ENCODE measurements at places on chromosomes 6 and 20.

DNA sequence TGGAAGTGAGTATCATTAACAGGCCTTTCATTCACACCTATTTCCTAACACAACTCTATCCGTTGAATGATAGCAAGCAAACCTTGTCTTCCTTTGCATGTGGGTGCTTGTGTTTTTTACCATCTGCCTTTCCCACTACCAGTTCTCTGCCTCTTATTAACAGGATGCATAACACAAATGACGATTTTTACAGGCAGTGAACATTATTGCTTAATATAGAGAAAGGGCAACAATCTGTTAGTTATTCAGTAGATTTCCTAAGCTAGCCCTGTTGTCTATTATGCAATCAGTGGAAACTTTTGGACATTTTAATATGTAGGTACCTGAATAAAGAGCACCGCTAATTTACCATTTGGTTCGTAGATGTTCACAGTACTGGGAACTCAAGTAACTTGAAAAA lies 348.8 kb upstream of the PLCB4 start:
- no peak for DNase-seq

DNA sequence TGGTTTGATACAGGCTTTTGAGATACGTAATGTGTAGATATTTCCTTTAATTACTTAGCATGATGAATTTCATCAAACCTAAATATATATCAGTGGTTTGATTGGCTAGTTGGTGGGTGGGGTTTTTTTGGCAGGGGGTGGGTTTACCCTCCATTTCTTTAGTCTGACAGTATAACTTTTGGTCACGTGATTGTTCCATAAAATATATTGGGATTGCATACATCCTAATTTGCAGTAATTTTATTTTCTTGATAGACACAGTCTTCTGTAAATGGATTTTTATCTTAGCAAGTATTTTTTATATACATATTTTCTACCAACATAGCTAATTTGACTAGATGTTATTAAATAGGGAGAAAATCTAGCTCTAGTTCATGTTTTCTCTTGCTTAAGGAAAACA lies 177.4 kb upstream of the QKI start:
- no peak for DNase-seq

DNA sequence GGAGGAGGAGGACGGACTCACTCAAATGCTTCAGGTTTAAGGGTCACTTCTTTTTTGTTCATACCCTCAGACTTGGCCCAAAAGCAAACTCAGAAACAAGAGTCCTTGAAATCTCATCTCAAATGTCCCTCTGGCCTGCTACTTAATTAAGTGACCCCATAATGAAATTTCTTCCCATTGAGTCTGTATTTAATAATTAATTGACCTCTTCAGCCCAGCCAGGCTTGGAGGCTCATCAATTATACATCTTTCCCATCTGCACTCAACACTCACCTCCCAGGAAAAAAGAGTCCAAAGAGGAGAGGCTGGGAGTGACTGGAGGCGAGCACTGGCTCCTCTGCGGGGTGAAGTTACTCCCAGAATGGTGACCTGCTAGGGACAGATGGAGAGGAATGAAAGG lies 90.5 kb upstream of the EYA2 start:
- no peak for DNase-seq

DNA sequence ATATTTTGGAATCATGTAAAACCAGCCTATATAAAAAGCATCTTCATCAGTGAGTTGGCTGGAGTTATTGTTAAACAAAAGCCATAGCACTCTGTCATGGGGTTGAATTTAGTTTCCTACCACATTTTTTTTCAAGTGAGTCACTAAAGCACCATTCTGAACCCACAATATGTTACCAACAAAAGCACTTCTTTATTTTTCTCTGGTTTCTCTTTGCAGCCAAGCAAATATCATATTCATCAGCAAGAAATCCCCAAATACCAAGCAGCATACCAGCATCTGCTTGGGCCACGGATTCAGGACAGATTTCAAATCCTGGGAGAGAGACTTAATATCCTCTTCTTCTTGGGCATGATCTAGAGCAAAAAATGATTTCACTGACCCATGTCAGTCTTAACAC lies 441.4 kb downstream of the BCKDHB start:
- DNase-seq: no peak

DNA sequence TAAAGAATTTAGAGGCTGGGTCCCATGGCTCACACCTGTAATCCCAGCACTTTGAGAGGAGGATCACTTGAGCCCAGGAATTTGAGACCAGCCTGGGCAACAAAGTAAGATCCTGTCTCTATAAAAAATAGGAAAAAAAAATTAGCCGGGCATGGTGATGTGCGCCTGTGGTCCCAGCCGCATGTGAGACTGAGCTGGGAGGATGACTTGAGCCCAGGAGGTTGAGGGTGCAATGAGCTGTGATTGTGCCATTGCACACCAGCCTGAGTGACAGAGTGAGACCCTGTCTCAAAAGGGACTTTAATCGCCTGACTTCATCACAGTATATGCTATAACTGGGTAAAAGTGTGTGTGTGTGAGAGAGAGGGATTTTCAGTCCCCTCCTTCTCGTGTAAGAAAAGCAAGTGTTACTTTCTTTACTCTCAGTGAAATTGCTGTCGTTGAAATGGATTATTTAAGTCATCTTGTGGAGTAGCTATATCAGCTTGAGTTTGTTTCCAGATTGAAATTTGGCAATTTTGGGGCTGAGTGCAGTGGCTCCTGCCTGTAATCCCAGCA lies 7.5 kb downstream of the NCOA3 start:
- DNase-seq: no peak

DNA sequence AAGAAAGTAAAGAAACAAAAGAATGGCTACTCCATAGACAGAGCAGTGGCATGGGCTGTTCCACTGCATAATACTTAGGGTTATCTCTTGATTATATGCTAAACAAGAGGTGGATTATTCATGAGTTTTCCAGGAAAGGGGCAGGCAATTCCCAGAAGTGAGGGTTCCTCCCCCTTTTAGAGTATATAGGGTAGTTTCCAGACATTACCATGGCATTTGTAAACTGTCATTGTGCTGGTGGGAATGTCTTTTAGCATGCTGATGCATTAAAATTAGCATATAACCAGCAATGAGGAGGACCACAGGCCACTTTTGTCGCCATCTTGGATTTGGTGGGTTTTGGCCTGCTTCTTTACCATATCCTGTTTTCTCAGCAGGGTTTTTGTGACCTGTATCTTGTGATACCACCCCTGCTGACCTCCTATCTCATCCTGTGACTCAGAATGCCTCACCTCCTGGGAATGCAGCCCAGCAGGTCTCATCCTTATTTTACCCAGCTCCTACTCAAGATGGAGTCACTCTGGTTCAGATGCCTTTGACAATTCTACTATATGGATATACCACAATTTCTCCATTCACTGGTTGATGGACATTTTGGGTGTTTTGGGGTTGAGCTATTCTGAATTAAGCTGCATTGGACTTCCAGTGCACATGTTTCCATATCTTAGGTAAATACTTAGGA lies 280.6 kb downstream of the FARS2 start:
- no peak for DNase-seq

DNA sequence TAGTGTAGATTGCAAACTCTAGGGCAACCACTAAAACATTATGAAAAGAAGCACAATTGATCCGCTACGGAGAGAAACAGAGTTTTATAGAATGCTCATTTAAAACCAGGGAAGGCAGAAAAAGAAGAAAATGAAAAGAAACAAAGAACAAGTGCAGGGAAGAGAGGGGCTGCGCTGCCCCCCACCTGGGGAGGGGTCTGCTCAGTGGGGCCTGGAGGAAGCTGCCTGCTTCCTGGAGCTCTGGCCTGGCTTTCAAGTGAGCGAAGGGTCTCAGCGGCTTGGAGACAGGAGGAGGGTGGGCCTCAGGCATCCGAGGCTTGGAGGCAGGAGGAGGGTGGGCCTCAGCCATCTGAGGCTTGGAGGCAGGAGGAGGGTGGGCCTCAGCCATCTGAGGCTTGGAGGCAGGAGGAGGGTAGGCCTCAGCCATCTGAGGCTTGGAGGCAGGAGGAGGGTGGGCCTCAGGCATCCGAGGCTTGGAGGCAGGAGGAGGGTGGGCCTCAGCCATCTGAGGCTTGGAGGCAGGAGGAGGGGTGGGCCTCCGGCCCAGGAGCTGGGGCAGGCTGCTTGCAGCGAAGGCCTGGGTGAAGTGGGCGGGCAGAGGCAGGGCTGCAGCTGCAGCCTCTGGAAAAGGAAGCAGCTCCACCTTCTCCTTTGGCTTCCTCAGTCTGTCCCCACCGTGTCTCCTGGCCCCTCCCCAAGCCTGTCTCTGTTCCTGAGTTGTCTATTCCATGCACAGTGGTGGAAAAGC lies 406.3 kb downstream of the TAF4 start:
- DNase-seq: no peak

- DNase-seq: no peak
Measured at GRCh38 chr6:30160785-30161531, at the start of gene TRIM10. Gene TRIM10, minus strand, starts transcription at chr6:30161211. Its CDS starts 353 bp downstream, at chr6:30160858.

GRCh38 chr6:105573556-105573955 lies 170.7 kb upstream of the PREP start:
- no peak for DNase-seq

GRCh38 chr6:136723780-136724179 lies 68.5 kb downstream of the MAP3K5 start:
- no peak for DNase-seq

DNA sequence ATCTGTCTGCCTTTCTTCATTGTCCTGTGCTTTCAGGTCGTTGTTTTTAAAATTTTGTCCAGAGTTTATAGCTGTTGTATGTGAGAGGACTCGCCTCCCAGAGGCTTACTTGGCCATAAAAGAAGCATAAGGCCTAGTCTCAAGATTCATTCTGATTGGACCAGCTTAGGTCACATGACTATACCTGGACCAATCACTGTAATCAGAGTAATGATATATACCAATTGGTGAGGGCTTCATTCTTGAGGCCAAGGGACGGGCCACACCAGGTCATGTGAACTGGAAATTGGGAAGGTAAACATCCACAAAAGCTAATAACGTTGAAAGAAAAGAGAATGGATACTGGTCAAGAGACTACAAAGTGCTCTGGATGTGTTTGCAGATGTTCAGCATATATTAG lies 141.4 kb upstream of the SULF2 start:
- DNase-seq: no peak

GRCh38 chr20:805713-806112 lies 27.8 kb upstream of the FAM110A start:
- DNase-seq: no peak

GRCh38 chr6:28789553-28790083 lies 134.2 kb downstream of the TRIM27 start:
- peak; percentile 50 for DNase-seq

GRCh38 chr6:138666636-138667035 lies 106.9 kb upstream of the CCDC28A start:
- no peak for DNase-seq

DNA sequence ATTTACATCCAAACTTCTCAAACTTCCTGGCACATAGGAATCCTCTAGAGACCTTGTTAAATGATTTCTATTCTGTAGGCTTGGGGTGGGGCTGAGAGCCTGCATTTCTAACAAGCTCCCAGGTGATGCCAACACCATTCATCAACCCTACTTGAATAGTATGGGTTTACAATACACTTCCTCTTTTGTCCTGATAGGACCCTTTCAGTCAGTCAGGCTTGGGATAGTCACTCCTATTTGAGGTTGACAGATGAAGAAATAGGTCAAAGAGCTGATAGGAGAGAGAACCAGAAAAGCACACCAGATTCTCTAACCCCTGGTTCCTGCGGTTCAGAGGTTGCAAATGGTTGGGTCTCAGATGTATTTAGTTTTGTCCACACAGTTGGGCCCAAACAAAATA lies 273.4 kb downstream of the TSHZ2 start:
- DNase-seq: no peak

GRCh38 chr6:151111670-151112069 lies 128.1 kb upstream of the AKAP12 start:
- DNase-seq: no peak

- DNase-seq: no peak
Measured at GRCh38 chr20:32528171-32528891, 56.8 kb downstream of the NOL4L start.

DNA sequence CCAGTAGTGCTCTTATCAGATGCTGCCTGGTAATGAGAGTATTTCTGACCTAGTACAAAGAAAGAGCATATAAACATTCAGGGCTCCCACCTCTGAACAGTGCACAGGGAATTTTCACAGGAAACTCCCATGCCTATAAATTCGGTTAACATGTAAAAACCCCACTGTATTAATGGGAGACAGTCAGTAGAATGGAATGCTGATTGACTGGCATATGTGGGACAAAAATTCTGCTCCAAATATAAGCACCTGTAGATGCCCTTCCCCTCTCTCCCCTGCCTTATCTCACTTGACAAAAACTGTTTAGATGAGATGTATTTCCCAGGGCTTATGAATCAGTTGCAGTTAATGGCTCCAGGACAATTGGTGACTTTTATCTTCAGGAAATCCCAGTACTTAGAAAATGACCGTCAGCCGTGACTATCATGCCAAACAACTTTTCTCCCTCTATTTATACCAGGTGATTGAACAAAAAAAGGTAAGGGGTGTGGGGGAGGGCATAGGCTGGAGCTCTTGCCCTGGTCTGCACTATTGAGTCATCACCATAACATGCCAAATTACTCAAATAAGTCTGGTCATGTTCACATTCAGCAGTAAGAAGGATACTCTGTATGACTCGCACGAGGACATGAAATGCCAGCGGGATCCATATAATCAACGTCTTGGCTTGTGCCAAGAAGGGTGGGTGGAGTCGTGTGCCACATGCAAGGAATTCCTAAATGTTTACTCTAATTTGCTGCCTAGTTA lies 176.4 kb upstream of the BMP2 start:
- DNase-seq: no peak

- no peak for DNase-seq
Measured at GRCh38 chr6:35044145-35044745, 96.9 kb downstream of the TCP11 start.

DNA sequence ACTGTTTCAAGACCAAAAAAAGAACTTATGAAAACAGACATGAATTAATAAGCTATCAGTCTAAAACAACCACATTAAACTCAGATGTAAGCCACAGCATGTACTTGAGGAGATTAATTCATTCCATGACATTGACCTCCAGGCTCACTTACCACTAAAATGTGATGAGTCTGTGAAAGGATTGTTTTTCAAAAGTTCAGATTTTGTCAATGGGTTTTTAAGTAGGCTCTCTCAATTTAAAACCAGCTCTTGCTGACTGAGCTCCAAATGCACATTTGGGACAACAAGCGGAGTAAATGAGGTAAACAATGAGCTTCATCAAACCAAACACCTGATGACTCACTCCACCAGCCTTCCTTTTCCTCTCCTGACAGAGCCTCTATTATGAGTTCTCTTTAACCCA lies 197.0 kb downstream of the SIM1 start:
- no peak for DNase-seq

DNA sequence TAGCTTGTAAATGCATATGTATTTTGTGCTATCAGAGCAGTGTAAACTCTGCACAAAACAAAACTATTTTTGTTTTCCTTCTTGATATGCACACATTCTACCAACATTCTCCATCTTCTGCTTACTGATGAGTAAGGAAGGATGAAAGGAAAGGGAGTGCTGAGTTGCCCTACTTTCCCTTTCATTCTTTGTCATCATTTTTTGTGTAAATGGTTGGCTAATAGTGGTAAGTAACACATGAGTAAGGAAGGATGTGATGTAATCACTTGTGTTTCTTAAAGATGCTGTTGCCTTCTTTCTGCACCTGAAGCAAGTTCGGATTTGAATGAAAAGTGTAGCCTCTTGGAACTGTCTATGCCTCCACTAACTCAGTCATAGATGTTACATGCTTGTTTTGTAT lies 4.6 kb upstream of the REV3L start:
- no peak for DNase-seq
